Activated gamma-delta T cell (primary cell): ENCODE measurements at places on chromosomes 4 and X.

DNA sequence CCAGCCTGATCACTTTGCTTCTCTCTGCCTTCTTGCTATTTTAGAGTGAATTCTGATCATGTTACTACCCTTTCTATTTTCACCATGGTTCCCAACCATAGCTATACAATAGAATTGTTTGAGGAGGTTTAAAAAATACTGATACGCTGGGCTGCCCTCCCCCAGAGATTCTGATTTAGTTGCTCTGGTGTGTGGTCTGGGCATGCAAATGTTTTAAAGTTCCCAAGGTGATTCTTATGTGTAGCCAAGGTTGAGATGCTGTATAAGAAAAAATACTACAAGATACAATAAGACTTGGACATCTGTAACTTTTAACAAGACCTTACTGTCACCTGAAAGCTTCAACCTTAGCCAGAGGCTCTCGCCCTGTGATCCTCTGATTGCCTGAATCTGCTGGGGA lies 22.2 kb upstream of the INTS6L start:
- no peak for DNase-seq

DNA sequence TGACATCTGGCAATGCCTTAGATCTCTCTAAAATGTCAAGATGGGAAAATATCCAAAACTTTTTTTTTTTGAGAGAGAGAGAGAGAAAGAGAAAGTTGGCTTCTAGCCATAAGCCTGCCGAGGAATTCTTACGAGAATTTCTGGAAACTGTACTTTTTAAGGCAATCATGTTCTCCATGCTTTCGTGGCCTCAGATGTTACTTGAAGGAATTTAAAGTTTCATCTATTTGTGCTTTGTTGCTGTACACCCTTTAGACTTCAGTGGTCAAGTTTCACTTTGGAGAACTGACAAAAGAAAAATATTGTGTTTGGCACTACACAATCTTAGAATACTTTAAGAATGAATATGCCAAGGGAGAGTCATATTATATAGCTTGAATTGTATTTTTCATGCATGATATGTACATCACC lies 53.9 kb downstream of the FAT4 start:
- DNase-seq = no peak

GRCh38 chrX:148284056-148284455 lies 216.4 kb upstream of the AFF2 start:
- no peak for DNase-seq

DNA sequence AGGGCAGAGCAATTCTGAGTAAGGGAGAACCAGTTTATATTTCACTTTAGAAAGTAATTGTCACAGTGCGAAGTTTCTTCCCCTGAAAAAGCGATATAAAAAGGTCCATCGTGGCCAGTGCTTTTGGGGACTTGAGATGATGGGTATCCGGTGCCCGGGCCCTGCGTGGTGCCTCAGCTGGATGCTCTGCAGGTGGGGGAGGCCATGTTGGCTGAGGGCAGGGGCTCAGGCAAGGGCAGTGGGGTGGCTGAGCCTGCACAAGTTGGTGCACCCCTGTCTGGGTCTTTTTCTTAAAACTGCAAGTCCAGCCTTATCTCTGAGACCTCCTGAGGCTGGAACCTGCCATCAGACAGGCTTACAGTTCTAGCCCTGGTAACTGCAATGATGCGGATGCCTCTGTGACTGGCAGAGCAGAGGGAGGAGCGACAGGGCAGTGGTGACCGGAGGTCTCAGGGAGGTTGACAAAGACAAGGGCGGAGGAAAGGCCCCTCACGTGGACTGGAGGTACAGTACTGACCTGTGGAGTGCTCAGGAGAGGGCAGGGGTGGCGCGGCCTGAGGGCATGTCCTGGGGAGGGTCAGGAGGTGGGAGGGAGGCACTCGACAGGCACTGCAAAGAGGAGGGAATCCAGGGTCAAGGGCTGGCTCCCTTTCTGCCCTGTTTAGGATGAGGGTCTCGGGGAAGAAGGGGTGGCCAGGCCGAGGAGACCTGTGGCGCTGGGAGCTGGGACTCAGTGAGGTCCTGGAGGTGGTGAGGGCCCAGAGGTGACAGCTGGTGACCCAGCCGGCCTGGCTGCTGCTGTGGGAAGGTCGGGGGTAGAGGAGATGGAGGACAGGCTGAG lies 1.8 kb downstream of the RGS12 start:
- DNase-seq = no peak

DNA sequence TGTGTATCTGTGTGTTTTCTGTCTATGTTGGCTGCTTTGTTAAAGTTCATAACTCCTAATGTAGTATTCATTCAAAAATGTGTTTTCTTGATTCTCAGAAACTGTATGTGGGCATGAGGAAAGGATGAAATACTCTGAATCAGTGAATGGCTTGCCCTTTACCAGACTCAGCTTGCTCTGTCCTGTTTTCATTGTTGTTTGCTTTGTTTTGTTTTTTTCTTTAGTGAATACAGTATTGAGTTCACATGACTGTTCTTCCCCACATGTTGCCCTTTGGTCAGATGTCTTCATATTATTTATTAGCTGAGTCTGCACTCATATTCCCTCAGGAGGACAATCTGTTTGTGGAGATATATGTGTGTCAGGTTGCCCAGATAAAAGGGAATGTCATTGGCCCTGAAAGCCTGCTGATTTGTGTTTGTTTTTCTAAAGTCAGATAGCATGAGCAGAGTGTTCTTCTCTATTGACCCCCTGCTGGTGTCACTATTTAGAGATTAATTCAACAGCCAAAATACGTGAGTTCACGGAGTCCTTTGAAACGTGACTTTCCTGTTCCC lies 1184.4 kb downstream of the RPA4 start:
- no peak for DNase-seq

GRCh38 chr4:151537687-151538086 lies 128.7 kb downstream of the FHIP1A start:
- DNase-seq = no peak

DNA sequence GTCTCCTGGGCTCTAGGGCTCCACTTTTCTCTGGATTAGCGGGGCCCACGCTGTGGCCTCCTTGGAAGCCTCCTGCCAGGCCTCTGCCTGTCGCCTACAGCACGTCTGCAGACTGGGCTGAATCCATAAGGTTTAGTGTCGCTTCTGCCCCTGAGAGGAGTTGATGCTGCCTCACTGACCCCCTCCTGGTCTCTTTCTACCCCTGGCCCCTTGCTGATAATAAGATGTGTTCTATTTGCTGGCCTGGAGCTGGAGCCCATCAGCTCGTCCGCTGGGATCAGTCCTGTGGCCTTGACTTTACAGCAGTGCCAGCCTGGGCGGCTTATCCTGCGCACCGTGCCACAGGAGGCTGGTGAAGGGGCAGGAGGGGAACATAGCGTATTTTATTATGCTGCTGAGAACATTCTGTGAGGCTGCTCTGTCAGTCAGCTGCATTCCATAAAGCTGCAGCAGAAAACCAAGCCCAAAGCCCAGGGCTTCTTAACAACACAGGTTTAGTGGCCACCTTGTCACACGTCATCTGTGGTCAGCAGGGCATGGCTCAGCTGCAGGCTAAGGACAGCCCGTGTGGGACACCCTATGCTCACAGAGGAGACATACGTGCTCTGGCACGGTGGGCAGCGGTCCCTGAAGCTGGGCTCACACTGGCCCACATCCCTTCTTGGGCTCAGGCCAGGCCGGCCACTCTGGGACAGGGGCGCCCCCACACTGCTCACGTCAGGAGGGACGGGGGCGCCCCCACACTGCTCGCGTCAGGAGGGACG lies 29.3 kb upstream of the HGFAC start:
- DNase-seq = no peak

DNA sequence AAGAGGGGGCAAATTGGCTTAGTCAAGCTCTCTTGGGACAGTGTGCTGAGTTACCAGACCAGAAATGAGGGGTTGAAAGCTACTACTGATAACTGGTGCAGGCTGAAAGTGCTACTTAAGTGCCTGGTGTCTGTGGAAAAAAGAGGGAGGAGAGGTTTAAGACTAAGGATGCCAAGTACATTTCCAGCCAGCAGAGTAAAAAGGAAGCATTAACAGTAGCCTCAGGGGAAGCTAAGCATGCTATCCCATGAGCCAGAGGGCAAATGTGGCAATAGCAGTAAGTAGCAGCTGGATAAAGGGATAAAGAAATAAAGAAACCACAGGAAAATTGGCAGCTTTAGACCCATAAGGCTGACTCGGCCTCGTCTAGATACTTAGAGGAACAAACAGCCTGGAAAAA lies 196.3 kb upstream of the MAB21L2 start:
- DNase-seq = no peak

DNA sequence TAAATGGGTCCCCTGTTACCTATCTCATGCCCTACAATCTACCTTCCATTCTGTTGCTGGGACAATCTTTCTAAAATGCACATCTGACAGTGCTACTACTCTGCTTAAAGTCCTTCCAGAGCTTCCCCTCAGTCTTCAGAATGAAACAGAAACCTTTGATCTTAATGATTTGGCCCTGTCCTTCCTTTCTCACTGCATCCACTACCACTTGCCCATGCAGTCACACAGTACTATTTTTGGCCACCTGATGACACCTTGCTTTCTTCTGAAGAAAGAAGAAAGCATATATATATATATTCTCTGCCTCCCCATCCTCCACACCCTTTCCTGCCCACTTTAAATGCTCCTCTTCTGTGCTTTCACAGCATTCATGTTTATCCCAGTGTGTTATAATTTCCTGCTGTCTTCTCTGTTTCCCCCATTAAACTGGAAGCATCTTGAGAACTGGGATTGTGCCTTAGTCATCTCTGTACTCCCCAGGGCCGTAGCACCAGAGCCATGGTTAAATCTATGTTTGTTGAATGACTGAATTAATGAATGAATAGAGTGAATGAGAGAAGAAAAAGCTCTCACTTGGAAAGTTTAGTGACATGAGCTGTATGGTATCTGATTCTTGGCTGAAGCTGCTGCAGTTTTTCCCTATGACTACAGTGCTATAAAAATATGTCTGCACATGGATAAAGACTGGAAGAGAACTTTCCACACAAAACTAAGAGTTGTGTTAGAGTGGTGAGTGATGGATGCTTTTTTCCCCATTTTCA lies 56.2 kb downstream of the RTL9 start:
- no peak for DNase-seq

GRCh38 chrX:43446752-43447151 lies 209.3 kb upstream of the MAOA start:
- no peak for DNase-seq

GRCh38 chrX:5775846-5776430 lies 452.7 kb downstream of the NLGN4X start:
- DNase-seq = no peak

DNA sequence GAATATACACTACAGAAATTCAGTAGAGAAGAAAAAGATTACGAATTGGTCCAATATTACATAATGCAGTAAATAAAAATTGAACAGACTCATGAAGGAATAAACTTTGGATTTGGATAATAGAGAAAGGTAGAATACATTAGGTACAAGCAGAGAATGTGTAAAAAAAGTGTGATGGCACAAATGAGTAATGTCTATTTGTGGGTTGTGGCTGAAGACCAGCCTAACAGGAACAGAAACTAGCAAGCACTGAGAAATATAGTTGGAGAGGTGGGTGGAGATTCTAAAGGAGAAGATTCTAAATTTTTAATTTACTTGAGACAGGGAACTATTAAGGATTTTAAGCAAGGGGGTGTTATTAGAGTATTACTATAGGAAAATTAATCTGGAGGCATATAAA lies 15.2 kb upstream of the CLOCK start:
- DNase-seq = no peak

GRCh38 chrX:49071877-49072711 lies 1.7 kb downstream of the PRAF2 start:
- no peak for DNase-seq

DNA sequence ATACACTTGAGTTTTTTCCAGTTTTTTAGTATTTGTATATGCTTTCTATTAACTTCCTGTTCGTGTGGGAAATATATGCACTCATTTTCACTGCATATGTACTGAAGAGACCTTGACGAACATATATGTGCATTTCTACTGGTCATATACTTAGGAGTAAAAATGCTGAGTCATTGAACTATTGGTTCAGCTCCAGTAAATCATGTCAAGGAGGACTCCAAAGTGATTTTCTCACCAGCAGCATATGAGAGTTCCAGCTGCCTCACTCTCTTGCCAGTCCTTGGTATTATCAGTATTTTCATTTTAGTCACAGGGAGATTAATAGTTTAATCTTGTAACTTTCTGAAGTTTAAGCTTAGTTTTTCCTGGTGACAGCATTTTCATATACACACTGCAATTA lies 2750.2 kb downstream of the ARAP2 start:
- no peak for DNase-seq

DNA sequence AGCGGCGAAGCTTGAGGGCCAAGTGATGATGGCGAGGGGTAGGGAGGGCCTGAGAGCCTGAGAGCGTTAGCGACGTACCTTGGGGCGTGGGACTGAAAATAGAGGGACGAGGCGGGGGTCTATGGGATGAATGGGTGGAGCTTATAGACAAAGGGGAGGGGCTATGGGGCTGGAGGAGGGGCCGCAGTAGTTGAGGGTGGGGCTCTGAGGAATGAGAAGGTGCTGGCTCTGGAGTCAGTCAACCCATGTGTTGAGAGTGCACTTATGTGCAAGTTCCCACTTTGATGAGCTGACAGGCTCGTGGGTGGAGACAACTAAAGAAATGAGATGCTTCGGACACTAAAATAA lies 488 bp downstream of the TBC1D25 start:
- DNase-seq = no peak

DNA sequence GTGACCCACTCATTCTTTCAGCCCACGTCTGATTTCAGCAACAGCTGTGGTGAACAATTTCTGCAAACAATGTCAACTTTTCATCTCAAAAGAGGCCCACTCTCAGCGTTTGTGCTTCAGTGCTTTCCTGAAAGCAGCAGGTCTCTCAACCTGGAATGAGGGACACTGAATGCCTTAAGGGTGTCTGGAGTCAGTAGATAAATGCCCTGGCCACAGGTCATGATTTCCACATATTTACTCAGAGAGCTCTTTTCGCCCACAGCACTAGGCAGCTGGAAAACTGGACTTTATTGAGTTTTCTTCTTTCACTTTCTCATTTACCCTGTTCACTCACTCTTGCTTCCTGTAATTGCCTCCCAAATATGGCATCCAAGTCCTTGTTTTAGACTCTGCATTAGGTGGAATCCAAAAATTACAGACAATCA lies 52.8 kb downstream of the NPFFR2 start:
- no peak for DNase-seq

DNA sequence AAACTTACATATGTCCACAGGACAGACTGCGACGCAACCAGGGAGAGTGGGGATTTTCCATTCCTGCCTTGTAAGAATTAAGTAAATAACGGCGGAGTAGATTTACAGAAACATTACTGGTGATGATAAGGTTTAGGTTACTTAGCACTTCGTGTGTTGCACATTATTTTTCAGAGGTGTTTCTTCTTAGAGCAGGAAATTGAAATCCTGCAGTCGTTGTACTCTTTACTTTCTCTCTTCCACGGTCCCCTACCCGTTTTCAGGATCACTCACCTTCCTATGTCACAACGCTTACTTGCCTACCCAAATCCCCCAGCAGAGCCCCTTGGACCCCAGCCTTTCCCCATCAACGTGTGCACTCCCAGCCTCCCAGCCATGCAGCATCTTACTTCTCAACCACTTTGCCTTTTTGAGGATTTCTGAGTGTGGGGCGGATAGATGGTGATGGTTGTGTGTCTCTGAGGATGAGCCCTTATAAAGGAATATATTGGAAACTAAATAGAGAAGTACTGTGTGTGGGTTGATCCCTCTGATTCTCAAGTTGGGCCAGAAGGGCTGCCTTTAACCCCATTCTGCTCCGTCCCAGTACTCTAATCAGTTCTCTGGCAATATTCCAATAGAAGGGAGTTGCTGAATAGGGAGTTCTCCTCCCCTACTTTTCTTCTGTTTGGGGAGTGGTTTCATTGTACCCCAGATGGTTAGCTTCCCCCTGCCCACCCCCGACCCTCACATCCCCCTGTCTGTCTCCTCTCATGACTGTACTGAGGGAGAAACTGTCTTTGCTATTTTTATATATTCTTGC lies 1.6 kb downstream of the MID2 start:
- no peak for DNase-seq
